ENCODE measurements at places on chromosomes 1 and 21.

GRCh38 chr1:236975461-236975860 lies 28.8 kb downstream of the MT1HL1 start:
- no peaks in the 10 kb centered on the region for H3K4me1 ChIP-seq
- no peak overlapping the region for H3K27ac ChIP-seq
- no peak overlapping the region for H3K4me3 ChIP-seq
- H3K27me3 ChIP-seq = no peaks in the 10 kb centered on the region
- no peaks in the 10 kb centered on the region for H3K36me3 ChIP-seq
- no peak for DNase-seq

- peaks cover 8% of the 10 kb centered on the region for H3K27me3 ChIP-seq
- H3K36me3 ChIP-seq = no peaks in the 10 kb centered on the region
- H3K4me3 ChIP-seq = no peak overlapping the region
- no peaks in the 10 kb centered on the region for H3K4me1 ChIP-seq
- no peak overlapping the region for H3K27ac ChIP-seq
Measured at GRCh38 chr1:54708385-54708784, 7.3 kb upstream of the TTC4 start.

- no peaks in the 10 kb centered on the region for H3K36me3 ChIP-seq
- no peak overlapping the region for H3K27ac ChIP-seq
- DNase-seq = no peak
- no peak overlapping the region for H3K4me3 ChIP-seq
- no peaks in the 10 kb centered on the region for H3K4me1 ChIP-seq
Measured at GRCh38 chr1:59138402-59138801, 158.5 kb upstream of the FGGY start.

- no peaks in the 10 kb centered on the region for H3K27me3 ChIP-seq
- DNase-seq = no peak
- H3K4me3 ChIP-seq = peak overlapping the region; percentile 2
- no peaks in the 10 kb centered on the region for H3K36me3 ChIP-seq
- no peak overlapping the region for H3K27ac ChIP-seq
Measured at GRCh38 chr21:37435711-37436110, 69.1 kb downstream of the DYRK1A start.

- no peak overlapping the region for H3K4me3 ChIP-seq
- H3K27me3 ChIP-seq = peaks cover 10% of the 10 kb centered on the region
- H3K4me1 ChIP-seq = no peaks in the 10 kb centered on the region
- no peak for DNase-seq
Measured at GRCh38 chr1:29269382-29269781, 33.1 kb downstream of the PTPRU start.
